ENCODE measurements at places on chromosomes 1 and 21.

DNA sequence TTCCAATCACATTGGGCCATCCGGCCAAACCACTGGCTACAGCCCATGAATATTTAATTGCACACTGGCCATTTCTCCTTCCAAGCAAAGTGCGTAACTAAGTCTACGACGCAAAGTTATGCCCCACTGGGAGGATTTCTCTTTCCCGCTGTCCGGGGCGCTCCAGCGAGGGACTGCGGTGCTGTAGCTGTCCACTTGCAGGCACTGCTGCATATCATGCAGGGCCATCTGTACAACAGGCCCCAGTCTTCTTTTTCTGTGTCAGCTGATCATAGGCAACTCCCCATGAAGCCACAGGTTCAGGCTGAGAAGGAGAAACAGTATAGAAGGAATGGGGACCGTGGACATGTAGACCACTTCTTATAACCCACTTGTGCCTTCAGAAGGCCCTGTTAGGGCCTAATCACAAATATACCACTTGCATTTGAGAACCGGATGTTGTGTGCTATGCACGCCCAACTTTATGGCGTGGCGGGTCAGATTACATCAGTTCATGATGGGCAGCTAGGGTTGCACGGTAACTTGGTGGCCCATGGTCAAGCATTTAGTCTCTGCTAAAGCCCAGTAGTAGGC lies 58.0 kb downstream of the ADSS2 start:
- no peak for DNase-seq

DNA sequence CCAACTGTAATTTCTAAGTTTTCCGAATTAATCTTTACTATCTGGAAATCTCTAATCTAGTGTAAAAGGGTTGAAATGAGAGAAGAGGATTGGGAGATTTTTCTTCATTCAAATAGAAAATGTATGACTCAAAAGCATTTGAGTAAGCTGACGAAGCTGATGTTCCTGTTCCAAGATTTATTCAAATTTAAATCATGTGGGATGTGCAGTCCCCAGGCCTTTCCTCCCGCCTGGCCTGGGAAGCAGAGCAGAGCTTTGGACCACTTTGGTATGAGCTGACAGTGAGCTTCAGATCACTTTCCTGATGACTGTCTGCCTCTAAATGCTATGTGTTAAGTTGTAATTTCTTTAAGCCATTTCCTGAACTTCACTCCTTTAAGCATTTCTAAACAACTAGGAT lies 192.0 kb downstream of the DHRS3 start:
- DNase-seq, result no peak

DNA sequence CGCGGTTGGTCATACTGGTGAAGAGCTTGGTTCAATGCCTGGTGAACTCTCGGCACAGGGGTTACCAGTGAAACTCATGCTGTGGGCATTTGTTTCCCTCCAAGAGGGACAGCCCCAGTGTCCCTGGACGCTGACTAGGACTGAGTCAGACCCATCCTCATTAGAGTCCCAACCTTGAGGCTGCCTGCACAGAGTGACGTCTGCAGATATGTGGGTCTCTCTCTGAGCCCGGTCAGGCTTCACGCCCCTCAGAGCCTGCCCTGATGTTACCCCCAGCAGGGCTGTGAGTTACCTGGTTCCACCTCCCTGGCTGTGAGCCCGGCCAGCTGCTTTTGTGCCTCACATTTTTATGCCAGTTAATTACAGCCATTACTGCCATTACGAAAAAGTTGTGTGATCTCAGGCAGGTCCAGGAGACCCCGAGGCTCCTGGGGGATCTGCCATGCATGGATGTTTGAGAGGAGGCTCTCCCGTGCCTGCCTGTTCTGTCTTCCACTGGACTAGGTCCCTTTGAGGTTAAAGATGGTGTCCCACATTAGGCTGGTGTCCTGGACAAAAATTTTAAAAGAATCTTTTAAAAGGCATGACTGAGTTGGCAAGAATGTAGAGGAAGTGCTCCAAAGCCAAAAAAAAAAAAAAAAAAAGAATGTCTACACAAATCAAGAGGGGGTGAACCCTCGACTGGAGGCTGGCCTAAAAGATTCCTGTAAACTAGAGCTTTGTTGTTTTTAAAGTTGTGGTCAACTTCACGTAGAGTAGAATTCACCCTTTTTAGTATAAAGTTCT lies 36.6 kb upstream of the PADI1 start:
- DNase-seq, result peak; percentile 60

GRCh38 chr1:29690156-29690555 lies 453.8 kb downstream of the PTPRU start:
- no peak for DNase-seq

DNA sequence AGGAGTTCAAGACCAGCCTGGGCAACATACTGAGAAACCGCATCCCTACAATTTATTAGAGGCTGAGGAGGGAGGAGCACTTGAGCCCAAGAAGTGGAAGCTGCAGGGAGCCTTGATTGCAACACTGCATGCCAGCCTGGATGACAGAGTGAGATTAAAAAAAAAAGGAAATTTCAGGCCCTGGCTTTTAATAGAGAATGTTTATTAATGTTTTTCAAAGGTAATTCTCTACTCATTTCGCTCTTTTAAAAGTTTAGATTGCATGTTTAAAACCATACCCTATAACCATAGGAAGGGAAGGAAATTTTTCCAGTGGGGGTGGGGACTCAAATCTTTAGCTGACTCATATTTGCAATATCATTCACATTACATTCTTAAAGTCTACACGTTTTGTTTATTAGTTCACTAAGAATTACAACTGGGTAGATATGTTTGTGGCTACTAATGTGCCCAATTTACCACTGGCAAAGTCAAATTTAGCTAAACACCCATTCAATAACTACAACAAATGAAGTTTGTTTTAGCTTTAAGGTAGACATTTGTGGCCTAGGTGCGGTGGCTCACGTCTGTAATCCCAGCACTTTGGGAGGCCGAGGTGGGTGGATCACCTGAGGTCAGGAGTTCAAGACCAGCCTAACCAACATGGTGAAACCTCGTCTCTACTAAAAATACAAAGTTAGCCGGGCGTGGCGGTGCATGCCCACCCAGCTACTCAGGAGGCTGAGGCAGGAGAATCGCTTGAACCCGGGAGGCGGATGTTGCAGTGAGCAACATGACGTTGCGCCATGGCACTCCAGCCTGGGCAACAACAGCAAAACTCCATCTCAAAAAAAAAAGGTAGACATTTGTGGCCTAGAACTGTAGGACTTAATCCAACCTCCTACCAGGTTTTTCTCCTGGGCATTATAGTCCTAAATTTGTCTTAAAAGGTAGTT lies 5.0 kb downstream of the KDM5B start:
- peak; percentile 16 for DNase-seq

- DNase-seq, result no peak
These were observed 14.3 kb upstream of the CD34 start for GRCh38 chr1:207925210-207925609.

- no peak for DNase-seq
These were observed 34.0 kb downstream of the FH start for GRCh38 chr1:241485554-241485992.

DNA sequence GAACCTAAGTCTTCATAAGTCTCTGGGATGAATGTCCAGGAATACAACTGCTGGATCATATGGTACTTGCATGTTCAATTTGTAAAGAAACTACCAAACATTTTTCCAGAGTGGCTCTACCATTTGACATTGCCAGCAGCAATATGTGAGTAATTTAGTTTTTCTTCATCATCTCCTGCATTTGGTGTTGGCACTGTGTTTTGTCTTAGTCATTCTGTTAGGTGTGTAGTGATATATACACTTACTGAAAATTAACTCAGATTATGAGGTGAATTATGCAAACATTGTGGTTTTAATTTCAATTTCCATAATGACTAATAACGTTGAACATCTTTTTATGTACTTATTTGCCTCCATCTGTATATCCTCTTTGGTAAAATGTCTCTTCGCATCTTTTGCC lies 138.7 kb downstream of the LRRC40 start:
- no peak for DNase-seq

GRCh38 chr1:116167625-116168276 lies 56.6 kb downstream of the MAB21L3 start:
- peak; percentile 8 for DNase-seq

- no peak for DNase-seq
These were observed 32.7 kb upstream of the ATP5PO start for GRCh38 chr21:33948096-33948950.

DNA sequence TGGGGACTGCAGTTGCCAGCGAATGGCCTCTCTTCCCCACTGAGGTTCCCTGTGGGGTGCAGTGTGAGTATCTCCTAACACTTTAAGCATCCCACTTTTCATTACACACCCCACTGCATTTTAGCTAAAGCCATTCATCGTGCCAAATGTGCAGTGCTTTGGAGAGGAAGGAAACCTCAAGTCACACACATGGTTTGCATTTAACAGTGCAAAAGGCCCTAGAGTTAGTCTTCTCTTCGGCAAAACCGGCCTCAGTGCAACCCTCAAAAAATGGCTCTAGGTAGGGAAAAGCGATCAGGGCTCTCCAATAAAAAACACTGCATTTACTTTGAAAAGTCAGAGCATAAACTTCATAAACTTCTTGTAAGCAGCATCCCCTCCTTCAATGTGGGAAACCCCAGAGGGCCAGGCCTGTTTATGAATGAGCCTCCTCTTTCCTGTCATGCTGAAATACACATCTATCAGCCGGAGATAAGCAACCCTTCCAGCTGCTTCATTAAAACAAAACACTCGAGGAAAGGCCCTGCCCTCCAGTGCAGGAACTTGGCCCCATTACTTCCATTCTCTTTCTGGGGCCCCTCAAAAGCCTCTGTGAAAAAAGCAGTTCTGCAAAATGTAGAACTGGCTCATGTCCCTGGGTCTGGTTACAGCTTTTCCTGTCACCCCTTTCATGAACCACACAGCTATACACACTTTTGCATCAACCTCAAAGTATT lies 184.0 kb downstream of the CDC7 start:
- peak; percentile 51 for DNase-seq

- DNase-seq, result peak; percentile 69
These were observed 64.1 kb downstream of the TMCO4 start for GRCh38 chr1:19735440-19736127.

- no peak for DNase-seq
These were observed 35.3 kb upstream of the NEK2 start for GRCh38 chr1:211710566-211711314.

- DNase-seq, result no peak
These were observed 5.4 kb upstream of the SHISA4 start for GRCh38 chr1:201883266-201883665.

DNA sequence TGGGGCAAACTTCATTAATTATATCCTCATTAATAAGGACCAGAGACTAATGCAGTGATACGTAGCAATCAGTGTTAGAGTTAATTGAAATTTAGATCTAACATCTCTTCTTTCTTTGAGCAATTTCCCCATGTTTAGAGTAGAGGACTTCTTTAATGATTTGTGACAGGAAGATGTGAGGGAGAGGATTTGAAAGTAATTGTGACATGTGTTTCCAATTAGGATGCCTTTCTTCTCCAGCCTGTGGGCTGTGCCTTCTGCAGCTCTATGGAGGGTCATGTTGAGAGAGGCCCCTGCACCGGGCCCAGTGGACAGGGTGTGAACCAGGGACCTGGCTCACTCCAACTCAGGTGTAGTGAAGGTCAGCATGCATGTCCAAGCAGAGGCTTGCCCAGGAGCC lies 103.0 kb downstream of the GREM2 start:
- DNase-seq, result peak; percentile 67

DNA sequence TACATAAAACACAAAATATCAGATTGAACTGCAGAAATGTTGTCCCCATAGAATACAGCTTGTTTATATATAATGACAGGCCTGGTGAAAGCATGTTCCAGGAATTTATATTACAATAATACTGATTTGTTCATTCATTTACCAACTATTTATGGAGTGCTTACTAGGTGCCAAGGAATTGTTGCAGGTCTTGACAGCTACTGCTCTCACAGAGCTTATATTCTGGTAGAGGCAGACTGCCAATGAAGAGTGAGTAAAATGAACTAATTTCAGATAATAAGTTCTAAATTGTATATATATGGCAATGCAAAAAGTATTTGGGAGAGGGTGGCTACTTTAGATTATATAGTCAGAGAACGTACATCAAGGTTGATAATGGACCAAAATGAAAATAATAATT lies 152.0 kb downstream of the COQ8A start:
- no peak for DNase-seq

- no peak for DNase-seq
These were observed 109.0 kb upstream of the ESRRG start for GRCh38 chr1:216832192-216832591.

Data from fibroblast of skin of left quadriceps (primary cell).